ENCODE measurements at places on chromosomes 1 and 21.

- DNase-seq: no peak
These were observed 44.6 kb downstream of the RASSF5 start for GRCh38 chr1:206551986-206552326.

- DNase-seq: no peak
These were observed 52.7 kb downstream of the MIGA1 start for GRCh38 chr1:77831976-77832711.

DNA sequence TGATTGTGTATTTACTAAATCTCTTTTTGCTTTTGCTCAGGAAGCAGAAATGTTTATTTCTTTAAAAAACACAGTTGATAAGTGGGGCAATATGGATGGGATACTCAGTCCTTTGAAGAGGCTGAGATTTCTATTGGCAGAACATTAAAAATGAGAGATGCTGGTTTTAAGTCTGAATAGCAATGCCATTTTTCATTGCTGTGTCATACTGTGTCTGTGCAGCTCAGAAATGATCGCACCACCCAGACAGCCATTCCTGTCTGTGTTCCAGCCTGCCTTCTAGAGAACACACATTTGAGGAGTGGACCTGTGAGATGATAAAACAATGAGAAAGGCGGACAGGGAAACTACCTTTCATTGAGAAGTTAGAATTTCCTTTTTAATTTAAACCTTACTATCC lies 231.2 kb upstream of the USP24 start:
- DNase-seq: no peak

DNA sequence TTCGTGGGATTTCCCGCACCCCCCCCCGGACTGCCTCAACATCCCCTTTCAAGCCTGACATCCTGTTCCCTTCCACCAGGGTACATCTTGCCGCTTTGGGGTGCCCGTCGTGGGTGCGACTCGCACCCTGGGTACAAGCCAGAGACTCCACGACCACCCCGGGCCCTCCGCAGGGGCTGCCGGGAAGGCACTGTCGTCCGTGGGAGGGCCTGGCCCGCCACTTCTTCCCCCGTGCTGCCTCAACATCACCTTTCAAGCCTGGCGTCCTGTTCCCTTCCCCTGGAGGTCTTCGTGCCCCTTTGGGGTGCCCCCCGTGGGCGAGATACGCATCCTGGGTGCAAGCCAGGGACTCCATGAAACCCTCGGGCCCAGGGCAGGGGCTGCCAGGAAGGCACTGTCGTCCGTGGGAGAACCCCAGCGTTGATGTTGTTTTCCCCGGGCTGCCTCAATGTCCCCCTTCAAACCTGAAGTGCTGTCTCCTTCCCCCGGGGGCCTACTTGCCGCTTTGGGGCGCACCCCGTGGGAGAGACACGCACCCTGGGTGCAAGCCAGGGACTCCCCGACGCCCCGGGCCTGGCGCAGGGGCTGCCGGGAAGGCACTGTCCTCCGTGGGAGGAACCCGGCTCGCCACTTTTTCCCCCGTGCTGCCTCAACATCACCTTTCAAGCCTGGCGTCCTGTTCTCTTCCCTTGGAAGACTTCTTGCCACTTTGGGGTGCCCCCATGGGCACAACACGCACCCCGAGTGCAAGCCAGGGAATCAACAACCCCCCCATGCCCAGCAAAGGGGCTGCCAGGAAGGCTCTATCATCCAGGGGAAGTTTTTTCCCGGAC lies 138.6 kb downstream of the LIPI start:
- DNase-seq: no peak

DNA sequence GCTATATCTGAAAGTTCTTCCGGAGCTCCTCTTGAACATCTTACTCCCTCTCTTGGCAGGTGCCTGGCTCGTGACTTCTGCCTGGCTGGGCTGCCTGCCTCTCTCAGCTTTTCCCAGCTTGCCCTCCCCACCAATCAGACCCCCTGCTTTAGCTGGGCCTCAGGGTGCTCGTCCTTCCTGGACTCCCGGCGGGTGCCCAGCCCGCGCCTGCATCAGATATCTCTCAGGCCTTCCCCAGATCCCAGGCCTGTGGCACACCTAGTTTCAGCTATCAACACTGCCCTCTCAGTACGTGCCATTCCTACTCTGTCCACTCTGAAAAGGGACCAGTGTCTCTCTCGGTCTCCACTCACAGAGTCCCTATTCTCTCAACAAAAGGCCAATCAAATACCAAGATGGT lies 96.5 kb upstream of the CLDN14 start:
- no peak for DNase-seq

DNA sequence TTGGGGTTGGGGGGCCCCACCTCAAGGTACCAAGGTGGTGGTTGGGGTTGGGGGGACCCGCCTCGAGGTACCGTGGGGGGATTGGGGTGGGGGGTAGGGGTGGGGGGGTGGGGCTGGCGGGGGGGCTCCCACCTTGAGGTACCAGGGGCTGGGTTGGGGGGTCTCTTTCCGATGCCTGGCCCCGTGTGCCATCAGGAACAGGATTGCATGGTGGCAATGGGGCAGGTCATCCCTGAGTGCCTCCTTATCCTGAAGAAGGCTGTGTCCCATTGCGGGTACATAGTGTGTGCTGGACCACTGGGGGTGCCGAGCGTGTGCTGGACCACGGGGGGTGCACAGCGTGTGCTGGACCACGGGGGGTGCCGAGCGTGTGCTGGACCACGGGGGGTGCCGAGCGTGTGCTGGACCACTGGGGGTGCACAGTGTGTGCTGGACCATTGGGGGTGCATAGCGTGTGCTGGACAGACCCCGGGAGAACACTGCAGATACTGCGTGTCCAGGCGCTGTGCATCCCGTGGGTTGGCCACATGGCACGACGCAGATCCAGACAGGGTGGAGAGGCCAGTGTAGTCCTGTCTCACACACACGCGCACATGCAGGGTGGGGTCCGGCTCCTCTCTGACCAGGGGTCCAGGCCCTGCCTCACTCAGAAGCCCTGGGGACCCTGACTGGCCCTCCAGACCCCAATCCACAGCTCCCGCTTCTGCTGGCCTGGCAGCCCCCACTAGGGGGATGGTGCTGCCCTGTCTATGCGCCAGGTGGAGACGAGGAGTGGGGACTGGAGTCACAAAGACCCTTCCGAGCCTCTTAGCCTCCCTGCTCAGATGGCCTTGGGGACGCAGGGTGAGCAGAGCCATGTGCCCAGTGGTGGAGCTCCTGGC lies 4.2 kb downstream of the SCNN1D start:
- DNase-seq: no peak

- no peak for DNase-seq
These were observed 8.5 kb upstream of the BACH1 start for GRCh38 chr21:29290240-29290639.

Data from common myeloid progenitor, CD34-positive (primary cell).